ENCODE measurements at places on chromosomes 16 and 17. TPM values are rescaled to one million over a fixed set of nuclear protein-coding genes. Genes with fewer than 3 reads are reported as not detected.

DNA sequence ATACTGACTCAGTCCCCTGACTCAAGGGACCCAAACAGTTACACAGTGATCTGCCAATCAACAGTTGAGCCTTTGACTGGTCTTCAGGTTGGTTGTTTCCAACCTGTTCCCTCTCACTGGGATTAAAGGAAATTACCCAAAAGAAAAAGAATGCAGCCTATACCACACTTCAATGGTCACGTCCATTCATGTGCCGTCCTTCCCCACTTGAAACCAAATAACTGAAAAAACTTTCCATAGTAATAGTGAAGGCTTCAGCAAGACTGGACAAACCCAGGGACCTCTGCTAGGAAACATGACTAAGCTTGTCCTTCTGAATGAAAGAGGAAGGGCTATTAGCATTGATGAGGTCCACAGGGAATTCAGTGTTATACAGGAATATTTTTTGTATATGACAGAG, 30.6 kb downstream of the MRPS23 start:
- H3K36me3 ChIP-seq = no peaks in the 10 kb centered on the region
- no peak overlapping the region for H3K27ac ChIP-seq
- H3K27me3 ChIP-seq = peaks cover 30% of the 10 kb centered on the region
- H3K4me1 ChIP-seq = no peaks in the 10 kb centered on the region

CLEC18A gene
- total RNA-seq = 2.9 TPM

CCL1 gene
- total RNA-seq = not detected

GRCh38 chr16:81518439-81518757, 73.8 kb downstream of the CMIP start:
- H3K27me3 ChIP-seq = no peaks in the 10 kb centered on the region
- no peak overlapping the region for H3K4me3 ChIP-seq
- H3K4me1 ChIP-seq = peaks cover 41% of the 10 kb centered on the region
- no peak for DNase-seq
- no peak overlapping the region for H3K27ac ChIP-seq

OXLD1 gene
- 68.1 TPM for total RNA-seq

FASN gene
- 278 TPM for total RNA-seq

HS3ST4 gene
- 0.49 TPM for total RNA-seq
